ENCODE measurements at places on chromosomes 7 and 10.

DNA sequence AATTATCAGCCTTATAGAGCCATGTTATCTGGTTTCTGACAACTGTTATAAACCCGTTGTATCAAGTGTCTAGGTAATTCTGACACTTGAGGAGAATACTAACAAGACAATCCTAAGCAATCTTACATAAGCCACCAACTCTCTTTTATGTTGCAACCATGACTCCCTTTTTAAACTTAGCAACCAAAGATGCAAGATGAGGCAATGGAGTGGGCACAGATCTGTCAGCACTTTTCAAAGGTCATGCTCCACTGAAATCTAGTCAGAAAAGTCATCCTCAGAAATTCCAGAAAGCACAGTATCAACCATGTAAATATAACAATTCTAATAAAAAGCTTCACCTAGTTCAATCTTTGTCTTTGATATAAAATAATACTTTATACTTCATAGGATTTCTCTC, 77.0 kb upstream of the SEMA3A start:
- DNase-seq: no peak

DNA sequence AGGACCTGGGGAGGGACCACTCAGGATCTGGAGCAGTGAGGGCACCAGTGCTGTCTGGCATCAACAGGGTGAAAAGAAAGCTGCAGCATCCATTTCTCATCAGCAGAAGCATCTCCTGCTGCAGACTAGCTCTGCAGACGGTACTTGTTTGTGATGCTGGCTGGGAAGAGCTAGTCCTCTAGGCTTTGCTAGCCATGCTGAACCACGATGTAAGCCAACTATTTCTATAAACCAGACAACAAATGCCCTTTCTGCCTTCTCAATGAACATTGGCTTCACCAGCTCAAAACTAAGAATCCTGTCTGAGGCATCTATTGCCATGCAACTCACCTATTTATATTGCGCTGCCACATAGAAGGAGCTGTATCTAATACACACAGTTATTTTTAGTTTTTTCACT, 65.6 kb downstream of the CTTNBP2 start:
- no peak for DNase-seq

DNA sequence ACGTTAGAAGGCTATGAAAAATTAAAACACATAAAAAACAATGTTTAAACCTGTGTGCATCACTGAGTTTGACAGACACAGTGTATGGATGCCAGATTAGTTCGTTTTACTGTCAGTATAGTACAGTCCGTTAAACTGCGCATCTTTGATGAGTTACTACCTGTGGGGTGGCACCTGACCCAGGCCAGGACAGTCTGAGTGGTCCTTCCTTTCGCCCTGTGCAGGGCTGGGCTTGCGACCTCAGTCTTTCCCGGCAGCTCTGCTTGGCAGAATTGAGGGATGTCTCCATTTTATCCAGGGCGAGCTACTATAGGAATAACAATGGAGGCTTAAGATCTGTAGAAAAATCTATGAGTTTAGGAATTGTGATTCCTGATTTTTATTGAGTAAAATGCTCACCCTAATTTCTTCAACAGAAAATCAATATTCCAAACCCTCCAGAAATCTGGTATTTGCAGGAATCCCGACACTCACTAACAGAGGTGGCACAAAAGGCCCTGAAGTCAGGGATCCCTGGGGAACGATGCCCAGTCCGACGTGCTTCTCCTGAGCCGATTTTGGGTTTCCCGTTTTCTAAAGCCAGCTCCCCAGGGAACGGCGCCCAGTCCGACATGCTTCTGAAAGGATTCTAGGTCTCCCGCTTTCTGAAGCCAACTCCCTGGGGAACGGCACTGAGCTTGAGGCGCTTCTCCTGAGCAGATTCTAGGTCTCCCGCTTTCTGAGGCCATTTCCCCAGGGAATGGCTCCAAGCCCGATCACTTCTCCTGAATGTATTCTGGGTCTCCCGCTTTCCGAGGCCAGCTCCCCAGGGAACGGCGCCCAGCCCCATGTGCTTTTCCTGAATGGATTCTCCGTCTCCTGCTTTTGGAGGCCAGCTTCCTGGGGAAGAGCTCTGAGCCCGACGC, 377.6 kb downstream of the DNAJB6 start:
- DNase-seq: no peak

GRCh38 chr10:18233775-18234174, 93.6 kb downstream of the CACNB2 start:
- DNase-seq: no peak

DNA sequence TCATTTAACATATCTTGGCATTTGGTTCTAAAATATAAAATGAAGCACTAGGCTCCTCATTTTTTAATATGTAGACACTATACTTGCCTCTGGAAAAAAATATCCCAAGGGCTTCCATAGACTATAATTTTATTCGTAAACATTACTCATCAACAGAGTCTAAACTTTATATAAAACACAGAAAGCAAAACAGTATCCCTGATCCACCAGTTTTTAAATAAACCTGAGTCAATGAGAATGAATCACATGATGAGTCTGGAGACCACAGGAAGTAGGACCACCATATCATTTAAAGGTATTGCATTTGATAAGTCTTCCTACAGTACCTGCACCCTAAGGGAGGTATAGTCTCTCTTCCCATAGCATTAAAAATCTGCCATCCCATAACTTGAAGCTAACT, 228.0 kb downstream of the DGKI start:
- no peak for DNase-seq

Data from stimulated activated naive CD8-positive, alpha-beta T cell treated with anti-CD3 and anti-CD28 coated beads, Interleukin-15, Interleukin-2, amounts not matched to agents 100 U/mL and 50 U/mL, for 24 hours (primary cell).